Urinary bladder (tissue), 4 donors: ENCODE measurements at places on chromosomes 3 and 15. TPM values are rescaled to one million over a fixed set of nuclear protein-coding genes. Genes with fewer than 3 reads are reported as not detected.

The PLSCR5 gene
- not detected for total RNA-seq

The PPP4R2 gene
- total RNA-seq = 132 TPM

The ZNF502 gene
- 15.0 TPM for total RNA-seq

The GATM gene
- total RNA-seq = 83.8 TPM

The GCNT3 gene
- total RNA-seq = not detected

The TNFSF10 gene
- total RNA-seq = 74.0 TPM

The SUSD5 gene
- total RNA-seq = 3.0 TPM
